ENCODE measurements at places on chromosomes 5 and 9.

DNA sequence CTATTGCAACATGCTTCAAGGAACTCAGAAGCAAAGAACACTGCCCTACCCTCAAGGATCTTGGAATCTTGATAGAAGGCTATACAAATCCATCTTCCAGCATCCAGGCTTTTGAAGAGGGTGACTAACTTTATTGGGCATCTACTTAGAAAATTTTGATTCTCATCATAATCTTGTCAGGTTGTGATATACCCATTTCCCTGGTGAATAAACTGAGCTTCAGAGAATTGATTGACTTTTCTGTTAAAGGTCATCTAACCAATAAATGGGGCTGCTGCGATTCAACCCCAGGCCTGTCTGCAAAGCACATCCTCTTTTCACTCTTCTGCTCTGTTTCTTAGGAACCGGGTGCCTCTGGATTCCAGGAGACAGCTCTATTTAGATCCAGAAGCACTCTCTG, 19.9 kb upstream of the INSYN2B start:
- ATAC-seq, result no peak

DNA sequence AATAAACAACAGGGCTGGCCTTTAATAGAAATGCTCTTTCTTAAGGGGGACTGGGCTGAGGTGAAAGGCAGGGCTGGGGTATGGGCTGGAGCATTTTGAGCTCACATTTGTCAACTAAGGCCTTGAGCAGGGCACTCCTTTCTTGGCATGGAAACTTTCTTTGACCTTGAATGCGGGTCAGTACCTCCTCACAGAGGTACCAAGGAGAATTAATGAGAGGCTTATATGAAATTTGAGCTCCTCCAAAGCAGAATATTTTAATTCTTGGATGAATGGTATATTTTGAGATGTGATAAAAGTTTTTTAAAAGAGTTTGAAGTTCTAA, 3.1 kb downstream of the CYSTM1 start:
- ATAC-seq, result no peak

DNA sequence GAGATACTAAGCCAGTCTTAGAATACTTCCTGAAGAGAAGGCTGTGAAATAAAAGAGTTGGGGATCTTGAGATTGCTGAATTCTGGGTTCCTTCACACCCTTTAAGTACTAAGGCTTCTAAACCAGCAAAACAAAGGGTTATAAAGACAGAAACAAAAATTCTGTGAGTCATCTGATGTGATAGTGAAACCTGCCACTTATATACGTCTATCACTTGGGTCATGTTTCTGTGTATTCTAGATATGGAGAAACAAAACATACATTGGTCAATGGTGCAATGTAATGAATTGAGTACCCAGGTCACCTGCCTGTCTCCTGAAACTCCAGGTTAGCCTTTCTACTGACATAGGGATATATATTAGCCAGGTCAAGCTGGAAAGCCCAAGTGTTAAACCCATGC, 319.3 kb upstream of the GRAMD2B start:
- ATAC-seq, result no peak

GRCh38 chr9:6897207-6897822, 139.5 kb downstream of the KDM4C start:
- ATAC-seq, result no peak

GRCh38 chr9:84867186-84867585, 197.7 kb downstream of the NTRK2 start:
- ATAC-seq, result no peak

DNA sequence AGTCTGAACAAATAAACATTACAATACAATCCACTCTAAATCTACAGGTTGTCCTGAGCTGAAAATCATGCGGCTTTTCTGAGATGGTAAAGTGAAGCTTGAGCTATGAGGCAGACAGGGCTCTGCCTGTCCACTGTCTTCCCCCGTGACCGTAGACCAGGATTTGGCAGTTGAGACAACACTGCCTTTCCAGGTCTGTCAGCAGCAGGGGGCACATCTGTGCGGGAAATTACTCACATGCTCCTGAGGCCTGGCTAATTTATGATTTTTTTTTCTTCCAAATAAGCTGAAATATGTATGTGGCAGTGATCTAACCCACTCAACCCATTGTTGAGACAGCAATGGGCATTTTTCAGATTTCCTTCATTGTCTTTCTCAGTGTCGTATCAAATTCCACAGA, 307.9 kb downstream of the FBXL7 start:
- ATAC-seq, result peak; percentile 97

DNA sequence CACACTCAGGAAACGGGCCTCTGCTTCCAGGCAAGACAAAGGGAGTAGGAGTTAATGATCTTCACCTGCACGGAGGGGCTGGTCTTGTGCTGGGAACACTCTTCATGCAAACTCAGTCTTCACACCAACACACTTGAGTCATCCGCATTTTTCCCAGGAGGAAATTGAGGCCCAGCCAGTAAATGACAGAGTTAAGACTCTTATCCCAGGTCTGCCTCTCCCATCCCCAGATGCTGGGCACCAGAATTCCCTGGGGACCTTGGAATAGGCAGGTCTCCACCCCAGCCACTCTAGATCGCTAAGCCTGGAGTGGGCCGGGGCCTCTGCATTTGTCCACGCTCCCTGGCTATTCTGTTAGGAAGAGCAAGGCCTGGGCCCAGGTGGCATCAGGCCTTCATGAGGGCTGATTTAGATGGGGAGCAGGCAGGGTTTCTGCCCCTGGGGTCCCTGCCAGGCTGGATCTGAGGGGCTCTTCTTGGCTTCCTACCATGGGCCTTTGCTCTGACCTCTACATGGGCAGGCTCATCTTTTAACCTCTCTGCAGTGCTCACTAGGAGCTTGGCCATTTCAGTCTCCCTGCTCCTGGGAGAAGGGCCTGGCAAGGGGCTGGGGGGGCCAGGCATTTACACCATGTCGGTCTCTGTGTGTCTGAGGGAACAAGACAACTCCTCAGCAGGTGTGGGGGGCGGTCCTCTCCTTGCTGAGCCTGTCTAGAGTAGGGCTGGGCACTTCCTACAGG, 77.3 kb downstream of the AMBP start:
- no peak for ATAC-seq

DNA sequence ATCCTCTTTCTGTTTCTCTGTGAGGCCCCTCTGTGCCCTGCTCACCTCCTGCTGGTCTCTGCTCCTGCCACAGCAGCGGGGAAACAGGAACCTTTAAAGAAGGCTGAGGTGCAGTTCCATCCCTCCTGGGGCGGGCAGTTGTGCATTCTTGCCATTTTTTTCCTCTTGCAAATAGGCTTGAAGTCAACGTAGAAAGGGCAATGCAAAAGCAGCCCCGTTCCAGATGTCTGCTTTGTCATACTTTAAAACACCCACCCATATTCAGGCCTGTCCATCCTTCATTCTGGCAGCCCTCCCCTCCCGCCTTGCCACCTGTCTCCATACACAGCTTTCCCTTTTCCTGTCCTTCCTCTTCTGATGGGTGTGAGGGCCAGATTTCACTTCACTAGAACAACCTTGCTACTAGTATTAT, 65.4 kb upstream of the KLF9 start:
- peak; percentile 39 for ATAC-seq

DNA sequence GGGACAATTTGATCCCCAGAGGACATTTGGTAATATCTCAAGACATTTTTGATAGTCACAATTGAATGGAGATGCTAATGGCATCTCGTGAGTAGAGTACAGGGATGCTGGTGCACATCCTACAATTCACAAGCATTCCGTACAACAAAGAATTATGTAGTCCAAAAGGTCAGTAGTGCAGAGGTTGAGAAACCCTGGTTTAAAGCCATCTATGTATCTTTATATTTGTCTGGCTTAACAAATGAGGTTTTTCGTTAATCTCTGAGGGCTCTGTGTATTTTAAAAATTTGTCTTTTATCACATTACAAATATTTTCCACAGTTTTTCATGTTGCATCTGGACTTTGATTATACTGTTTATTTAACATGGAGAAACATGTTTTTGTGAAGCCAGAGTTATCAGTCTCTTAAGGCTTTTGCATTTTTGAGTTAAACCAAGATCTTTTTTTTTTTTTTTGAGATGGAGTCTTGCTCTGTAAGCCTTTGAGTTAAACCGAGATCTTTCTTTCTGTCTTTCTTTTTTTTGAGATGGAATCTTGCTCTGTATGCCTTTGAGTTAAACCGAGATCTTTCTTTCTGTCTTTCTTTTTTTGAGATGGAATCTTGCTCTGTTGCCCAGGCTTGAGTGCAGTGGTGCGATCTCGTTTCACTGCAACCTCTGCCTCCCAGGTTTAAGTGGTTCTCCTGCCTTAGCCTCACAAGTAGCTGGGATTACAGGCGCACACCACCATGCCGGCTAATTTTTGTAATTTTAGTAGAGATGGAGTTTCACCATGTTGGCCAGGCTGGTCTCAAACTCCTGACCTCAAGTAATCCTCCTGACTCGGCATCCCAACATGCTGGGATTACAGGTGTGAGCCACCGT, 2.8 kb downstream of the HSDL2 start:
- no peak for ATAC-seq

- no peak for ATAC-seq
Observed at GRCh38 chr5:137695651-137696428, 40.0 kb downstream of the KLHL3 start.

- no peak for ATAC-seq
Observed at GRCh38 chr5:147617711-147618350, 108.0 kb upstream of the DPYSL3 start.

- ATAC-seq, result no peak
Observed at GRCh38 chr5:166441-167372, 24.6 kb upstream of the LRRC14B start.

Data from SK-N-SH treated with all-trans-retinoic acid at 6 μM for 48 hours (cell line).